Endothelial cell (in vitro differentiated cells): ENCODE measurements at places on chromosomes 4 and X.

DNA sequence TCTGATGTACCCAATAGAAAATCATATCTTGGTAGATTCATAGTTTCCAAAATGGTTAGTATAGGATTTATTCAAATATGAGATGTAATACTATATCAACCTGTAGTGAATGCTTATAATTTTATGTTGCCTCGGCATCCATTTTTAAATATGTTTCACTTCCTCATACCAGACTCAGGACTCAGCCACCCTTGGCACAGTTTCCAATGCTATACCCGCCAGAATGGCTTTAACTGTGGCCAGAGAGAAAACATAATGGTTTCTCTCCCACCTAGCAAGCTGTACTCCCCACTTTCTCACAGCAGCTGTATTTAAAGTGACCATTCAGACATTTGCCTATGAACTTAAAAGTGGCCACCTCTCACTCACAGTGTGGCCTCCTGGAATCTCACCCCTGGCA lies 466.6 kb upstream of the PABPC4L start:
- no peak for DNase-seq

DNA sequence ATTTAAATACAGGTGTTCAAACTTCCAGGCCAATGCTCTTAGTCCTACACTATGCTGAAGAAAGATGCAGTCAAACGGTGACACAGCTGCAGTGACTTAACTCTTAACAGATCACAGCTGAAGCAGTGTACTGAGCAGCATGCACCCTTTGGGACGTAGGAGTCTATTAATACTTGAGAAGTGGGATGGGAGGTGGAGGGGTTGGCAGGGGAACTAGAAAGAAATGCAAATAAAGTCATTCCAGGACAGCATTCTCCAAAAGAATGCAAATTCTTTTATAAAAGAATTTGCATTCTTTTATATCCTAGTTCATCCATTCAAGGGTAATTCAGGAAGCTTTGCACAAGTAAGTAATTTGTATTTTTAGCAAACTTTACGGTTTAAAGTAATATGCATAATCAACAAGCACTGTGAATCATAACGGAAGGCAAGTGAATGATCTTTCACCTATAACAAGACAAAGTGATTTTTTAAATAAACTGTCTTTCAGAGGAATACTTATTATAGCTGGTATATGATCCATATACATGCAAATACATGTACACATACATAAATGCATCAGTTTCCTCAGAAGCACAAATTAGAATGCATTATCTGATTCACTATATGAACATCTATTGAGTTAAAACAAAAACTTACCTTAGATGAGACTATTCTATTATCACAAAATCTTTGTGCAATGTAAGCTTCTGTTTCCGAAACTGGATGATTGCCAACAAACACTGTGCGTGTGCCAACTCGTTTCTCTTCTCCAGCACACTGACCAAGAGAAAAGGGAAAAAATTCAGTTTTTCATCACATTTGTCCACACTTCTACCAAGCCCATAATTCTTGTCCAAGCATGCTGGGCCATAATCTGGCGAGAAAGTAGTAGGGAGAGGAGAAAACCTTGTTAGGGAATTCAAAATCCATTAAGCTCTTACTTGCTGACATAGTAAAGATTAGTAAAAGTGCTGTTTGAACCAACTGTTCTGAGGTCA lies 106.5 kb downstream of the ATP11C start:
- DNase-seq = no peak

DNA sequence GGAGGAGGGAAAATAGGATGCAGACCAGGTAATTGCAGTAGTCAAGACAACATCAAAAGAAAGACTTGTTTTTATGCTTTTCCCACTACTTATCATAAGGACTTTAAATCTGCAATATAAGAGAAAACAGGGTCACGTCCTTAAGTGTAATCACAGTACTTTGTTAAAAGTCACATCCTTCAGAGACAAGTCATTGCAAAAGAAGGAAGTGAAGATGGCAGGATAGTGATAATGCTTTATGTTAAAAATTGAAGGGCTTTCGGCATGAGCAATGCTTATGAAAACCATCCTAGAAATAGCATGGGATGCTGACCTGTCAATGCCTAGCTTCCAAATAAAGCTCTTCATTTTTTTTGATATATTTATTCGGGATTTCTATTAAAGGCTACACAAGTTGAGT lies 110.2 kb upstream of the TENM3 start:
- DNase-seq = no peak

DNA sequence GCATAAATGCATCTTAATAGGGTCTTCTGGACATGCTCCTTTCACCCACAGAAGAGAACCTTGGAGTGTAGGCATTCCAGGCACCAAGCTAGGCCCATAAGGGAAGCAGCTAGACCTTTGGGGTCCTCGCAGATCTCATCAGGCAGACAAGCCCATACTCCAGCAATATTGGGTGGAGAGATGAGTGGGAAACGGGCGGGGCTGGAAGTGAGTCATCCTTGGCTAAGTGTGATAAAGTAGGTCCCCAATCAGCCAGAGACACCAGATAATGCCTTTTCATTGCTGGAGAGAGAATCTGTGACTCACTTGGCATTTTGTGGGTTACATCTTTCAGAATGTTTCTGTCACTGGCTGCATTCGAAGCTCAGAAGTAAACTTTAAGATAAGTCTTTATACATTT lies 133.3 kb upstream of the MBNL3 start:
- no peak for DNase-seq

DNA sequence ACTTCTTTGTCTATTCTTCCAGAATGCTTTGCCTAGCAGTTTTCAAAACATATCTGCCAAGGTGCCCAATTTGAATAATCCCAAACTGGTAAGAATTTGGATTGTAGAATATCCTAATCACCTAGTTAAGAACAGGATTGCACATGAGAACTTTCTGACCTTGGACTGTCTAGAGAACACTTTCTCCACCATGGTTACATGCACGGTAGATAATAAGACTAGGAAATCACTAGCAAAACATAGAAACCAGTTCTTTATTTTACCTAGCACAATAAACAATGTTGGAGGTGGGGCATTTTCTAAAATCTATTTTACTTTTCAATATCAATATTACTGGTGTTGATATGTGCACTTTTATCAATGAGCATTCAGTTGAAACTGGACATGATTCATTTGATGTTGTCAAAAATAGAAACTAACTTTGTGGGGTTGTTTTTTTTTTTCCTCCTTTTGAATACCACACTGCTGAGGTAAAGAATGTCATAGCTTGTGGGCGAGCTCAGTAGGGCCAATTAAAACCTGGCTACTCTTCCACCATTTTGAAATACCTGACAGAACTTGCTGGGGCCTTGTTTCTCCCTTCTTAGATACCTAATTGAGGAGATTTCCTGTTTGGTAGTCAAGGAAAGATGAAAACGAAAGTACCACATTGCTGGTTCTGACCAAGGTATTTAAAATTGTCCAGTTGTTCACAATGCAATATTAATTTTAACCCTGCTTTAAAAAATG lies 10.4 kb downstream of the MID1IP1 start:
- no peak for DNase-seq

DNA sequence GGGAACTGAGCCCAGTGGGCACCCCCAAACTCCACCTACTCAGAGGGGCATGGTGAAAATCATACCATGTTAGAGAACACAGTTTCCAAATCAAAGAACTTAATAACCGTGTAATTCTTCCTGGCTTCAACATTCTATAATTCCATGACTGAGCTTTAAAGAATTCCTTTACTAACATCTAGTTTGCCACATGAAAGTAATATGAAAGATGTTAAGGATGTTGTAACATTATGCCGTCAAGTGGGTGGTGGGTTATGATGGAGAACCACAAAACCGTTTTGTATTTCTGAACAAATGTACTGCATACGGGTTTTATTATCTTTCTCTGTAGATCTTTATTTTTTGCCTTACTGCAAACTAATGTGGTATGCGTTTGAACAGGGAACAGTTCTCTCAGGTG lies 549.0 kb upstream of the MAGEB2 start:
- no peak for DNase-seq
